Hypothalamus (tissue), 51 donors: ENCODE measurements at places on chromosomes 2 and 18.

GRCh38 chr2:37343537-37344434 lies 644 bp upstream of the QPCT start:
- no peak for DNase-seq

GRCh38 chr2:241072553-241073165 lies 29.4 kb downstream of the MTERF4 start:
- no peak for DNase-seq

- peak; percentile 16 for DNase-seq
These were observed 168.3 kb downstream of the SMAD7 start for GRCh38 chr18:48782381-48782861.

DNA sequence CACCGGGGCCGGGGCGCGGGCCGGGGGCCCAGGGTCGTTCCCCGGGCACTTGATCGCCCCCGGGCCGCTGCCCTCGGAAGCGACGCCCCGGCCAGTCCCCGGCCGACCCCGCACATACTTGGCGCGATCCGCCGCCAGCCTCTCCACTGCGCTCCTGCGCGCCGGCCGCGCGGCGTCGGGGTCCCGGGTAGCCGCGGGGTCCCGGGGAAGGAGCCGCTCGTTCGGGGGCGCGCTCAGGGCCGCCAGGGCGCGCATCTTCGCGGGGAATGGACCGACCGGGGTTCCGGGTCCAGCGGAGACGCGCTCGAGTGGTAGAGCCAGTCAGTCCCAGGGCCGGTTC lies 204 bp downstream of the FAM110C start:
- DNase-seq = no peak

DNA sequence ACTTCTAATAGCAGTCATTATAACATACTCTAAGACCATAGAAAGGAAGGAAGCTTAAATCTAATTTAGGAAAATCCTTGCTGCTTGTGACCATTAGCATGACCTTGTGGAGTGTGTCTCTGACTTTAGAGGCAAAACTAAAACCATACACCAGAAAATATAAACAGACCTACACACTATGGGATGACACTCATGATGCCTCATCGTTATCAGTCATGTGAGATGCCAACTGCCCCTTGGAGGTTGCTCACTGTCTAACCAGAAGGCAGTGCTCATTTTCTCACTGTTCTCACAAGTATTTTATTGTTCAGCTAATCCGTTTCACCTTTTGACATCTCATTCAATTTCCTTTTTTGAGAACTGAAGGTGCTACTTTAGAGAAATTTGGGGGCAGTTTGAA lies 376.9 kb downstream of the RND3 start:
- no peak for DNase-seq

GRCh38 chr2:101809698-101810097 lies 112.2 kb downstream of the MAP4K4 start:
- DNase-seq = no peak
